CD4-positive, alpha-beta T cell (primary cell): ENCODE measurements at places on chromosomes 12 and 14.

DNA sequence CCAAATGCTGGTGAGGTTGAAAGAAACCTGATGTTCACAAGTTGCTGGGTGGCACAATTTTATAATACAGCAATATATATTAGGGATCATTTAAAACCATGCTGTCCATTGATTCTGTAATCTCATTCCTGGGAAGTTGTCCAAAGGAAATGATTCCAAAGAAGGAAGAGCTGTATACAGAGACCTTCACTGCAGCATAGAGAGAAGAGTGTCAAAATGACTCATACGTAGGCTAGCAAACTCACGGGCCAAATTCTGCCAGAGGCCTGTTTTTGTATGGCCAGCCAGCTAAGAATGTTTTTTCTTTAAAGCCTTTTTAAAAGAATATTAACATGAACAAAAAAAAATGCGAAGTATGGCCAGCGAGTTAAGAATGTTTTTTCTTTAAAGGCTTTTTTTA is 69.2 kb upstream of the MED13L start:
- no peak for DNase-seq

DNA sequence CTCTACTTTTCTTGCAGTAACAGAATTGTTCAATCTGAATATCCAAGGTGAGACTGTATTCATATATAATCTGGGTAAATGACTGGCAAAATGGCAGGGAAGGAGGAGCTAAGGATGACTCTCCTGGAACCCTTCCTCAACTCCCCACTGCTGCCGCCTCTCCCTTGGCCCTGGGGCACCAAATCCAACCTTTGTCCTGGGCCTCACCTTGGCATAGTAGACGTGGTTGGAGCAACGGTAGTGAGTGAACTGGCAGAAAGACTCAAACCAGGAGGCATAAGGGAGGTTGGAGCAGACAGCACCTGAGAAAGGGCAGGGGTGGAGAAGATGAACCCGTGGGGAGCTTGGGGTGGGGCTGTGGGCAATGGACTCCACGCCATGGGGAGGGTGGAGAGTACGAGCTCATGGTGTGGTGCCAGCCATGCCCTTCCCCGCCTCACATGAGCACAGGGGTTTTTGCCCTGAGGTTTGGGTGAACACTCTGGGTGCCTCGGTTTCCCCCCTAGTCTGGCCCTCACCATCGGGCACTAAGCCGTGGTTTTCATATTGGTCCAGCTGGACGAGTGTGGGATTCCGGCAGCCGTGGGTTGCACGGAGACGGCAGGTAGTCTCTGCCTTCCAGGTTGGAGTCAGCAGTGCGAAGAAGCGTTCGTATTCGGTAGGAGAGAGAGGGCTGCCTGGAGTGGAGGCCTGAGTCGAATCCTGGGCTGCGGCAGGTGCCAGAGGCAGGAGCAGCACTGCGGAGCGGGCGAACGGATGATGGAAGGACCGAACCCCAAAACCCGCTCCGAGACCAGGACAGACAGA is 753 bp downstream of the ACRBP start:
- no peak for DNase-seq

GRCh38 chr14:103627073-103628025 is 1.7 kb upstream of the KLC1 start:
- no peak for DNase-seq

DNA sequence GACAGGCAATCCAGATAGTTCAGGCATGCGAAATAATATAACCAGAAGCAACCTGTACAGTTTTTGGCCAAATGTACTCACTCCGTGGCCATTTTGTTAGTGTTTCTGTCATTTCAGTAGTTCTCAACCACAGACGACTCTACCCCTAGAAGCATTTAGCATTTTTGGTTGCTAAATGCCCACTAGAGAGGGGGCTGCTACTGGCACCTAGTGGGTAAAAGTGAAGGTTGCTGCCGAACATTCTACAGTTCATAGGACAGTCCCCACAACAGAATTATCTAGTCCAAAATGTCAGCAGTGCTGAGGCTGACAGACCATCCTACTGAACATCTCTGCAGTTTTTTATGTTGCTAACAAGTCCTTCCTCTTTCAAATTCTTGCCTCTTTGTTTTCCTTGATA is 107.4 kb downstream of the TSHR start:
- no peak for DNase-seq
